ENCODE measurements at places on chromosomes 16 and 17. TPM values are rescaled to one million over a fixed set of nuclear protein-coding genes. Genes with fewer than 3 reads are reported as not detected.

DNA sequence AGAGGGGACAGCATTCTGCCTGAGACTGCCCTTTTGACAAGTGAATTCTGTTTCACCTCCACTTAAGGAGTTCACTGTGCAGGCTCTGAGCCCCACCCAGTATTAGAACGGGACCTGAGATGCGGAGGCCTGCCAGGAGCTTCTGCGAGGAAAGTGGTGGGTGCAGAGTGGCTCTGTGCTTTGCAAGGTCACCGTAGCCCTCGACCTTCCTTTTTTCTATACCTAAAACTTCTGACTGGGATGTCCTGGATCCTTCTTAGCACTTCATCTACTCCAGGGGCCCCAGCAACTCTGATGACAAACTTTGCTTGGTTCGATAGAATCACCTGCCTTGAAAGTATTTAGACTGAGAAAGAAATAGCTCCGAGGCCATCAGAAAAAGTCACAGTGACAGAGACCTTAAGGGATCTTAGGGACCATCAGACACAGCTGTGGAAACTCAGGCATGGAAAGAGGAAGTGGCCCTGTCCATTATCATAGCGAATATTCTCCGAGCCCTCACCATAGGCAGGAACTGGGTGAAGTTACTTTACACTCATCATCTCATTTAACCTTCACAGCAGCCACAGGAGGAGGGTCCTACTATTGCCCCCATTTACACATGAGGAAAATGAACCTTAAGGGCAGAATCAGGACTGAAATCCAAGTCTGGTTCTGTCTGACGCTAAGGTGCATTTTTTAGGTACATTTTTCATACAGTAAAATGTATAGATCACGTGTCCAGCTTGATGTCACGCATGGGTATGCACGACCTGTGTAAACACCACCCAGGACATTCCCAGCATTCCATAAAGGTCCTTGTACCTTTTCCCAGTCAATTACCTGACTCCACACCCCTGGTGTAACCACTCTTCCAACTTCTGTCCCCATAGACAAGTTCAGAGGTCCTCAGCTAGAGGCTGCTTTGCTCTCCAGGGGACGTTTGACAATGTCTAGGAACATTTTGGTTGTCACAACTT is 676 bp upstream of the KRT13 start:
- ATAC-seq, result no peak

ABCC3 gene
- not detected for total RNA-seq

- no peak for ATAC-seq
Measured at GRCh38 chr17:5065227-5065744, 13.0 kb upstream of the ZFP3 start.

DNA sequence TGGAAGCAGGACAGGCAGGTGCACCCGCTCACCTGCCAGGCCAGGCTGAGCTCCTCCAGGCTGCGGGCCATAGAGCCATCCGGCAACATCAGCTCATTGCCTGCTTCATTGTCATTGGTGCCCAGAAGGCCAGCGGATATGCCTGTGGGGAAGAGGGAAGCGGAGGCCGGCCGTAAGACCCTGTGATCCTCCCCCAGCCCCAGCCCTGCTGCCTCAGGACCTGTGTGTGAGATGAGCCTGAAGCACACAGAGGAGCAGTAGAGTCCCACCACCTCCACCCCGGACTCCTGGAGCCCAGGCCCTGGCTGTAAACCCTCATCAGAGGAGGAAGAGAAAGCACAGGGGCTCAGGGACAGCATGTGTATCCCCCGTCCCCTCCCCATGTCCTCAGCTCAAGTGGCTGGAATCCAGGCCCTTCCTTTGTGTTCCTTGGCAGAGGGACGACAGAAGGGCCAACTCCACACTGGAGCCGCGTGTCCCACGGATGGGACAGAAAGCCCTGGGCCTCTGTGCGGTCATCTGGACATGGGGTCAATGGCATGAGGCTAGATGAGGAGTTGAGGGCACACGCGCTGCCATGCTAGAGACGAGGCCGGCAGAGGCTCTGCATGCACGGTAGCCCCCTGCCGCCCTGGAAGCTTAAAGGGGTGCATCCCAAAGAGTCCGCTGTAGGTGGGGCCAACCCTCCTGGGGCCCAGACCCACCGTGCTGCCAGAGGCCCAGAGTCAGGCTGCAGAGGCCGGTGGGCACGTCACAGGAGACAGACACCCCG is 39.1 kb downstream of the RMI2 start:
- ATAC-seq, result no peak

DNA sequence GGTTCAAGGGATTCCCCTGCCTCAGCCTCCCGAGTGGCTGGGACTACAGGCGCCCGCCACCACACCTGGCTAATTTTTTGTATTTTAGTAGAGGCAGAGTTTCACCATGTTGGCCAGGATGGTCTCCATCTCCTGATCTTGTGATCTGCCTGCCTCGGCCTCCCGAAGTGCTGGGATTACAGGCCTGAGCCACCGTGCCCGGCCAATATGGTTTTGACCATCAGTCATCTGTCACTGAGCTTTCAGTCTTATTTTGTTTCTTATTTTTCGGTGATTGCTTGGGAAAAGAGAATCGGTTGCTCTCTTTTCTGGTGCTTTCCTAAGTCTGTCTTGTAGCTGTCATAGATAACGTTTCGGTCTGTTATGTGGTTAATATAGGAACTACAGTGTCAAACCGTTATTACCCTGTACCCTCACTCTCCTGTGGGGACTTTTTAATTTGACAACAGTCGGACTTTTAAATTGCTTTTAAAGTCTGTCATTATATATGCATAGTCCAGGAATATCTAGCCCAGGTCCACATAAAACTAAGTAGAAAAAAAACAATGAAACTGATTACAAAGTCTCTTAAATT is 453.4 kb downstream of the KCNJ18 start:
- no peak for ATAC-seq

- peak; percentile 75 for ATAC-seq
Measured at GRCh38 chr17:3796110-3796821, 4.7 kb downstream of the ITGAE start.

DNA sequence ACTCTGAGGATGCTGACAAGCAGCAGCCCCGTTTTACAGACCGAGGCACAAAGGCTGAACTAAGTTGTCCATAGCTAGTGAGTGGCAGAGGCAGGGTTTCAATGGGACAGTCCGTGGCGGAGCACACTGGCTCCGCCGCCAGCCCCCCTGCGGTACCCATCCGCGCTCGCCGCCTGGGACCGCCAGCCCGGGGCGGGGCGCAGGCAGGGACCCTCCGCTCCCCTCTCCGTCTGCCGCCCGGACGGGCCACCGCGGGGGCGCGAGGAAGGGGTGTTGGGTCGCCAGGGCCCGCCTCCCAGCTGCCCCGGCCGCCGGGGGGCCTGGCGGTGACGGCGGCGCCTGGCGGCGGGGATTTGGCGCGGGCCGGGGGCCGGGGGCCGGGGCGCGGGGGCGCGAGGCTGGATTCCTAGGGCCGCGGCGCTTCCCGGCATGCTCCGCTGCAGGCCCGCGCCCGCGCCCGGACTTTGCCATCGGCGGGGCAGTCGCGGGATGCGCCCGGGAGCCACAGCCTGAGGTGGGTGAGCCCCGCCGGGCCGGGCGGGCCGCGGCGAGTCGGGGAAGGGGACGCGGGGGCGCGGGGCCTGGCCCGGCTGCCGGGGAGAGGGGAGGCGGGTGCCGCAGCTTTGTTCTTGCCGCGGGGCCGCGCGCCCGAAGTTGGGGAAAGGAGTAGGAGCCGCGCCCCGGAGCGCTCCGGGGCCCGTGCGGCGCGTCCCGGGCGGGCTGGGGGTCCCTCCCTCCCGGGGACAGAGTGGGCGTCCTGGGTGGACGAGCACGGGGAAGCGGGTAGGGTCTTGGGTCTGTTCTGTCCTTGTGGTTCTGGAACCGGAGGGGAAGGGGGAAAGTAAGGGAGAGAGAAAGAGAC is at the start of gene TMEM98:
Gene TMEM98, plus strand, starts transcription at position 430 of the 862 bp plus-strand sequence. CDS start 3,376 bp downstream, outside the sequence.
- peak; percentile 11 for ATAC-seq

DNA sequence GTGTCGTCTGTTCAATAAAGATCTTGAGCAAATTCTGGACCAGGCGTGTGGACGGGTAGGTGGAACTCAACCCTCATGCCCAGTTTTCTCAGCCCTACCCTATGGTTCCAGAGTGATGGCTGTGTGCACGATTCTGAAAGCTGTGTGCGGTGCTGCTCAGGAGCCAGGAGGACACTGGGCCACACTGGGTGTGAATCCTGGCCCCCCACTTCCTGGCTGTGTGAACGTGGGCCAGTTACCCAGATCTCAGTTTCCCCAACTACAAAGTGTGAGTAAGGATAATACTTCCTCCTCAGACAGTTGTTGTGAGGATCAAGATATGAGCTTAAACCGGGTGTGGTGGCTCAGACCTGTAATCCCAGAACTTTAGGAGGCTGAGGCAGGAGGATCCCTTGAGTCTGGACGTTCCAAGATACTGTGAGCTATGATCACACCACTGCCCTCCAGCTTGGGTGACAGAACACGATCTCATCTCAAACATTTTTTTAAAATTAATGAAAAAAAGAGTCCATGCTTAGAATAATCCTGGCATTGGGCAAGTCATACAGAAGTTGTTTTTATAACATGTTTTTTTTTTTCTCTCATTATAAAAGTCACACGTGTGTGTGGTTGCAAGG is 14.7 kb upstream of the MPRIP start:
- no peak for ATAC-seq

GRCh38 chr17:40597556-40598300 is 32.5 kb upstream of the CCR7 start:
- peak; percentile 6 for ATAC-seq

GRCh38 chr17:42405963-42406495 is 17.0 kb downstream of the CAVIN1 start:
- peak; percentile 84 for ATAC-seq
